ENCODE measurements at places on chromosomes 3 and 15.

- H3K4me1 ChIP-seq, result peaks cover 26% of the 10 kb centered on the region
- no peak overlapping the region for H3K4me3 ChIP-seq
- no peaks in the 10 kb centered on the region for H3K36me3 ChIP-seq
- no peaks in the 10 kb centered on the region for H3K27me3 ChIP-seq
- no peak for DNase-seq
- H3K27ac ChIP-seq, result no peak overlapping the region
These were observed 6.6 kb downstream of the MAP2K5 start for GRCh38 chr15:67548862-67549651.

DNA sequence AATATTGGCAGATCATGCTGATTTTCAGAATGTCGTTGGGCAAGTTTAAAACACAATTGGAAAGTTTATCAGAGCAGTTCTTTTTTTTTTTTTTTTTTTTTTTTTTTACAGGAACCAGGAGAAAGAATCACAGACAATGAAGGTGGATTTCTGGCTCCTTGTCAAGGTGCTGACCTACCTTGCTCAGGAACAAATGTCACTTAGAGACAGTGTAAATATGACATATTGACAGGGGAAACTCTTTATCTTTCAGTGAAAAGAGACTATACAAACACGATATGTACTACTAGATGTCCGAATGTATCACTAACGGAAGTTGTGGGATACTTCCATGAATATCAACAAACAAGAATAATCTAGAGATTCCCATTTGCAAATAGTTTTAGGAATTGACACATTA lies 237.3 kb downstream of the FMN1 start:
- DNase-seq, result no peak
- H3K27ac ChIP-seq, result no peak overlapping the region
- peaks cover 2% of the 10 kb centered on the region for H3K36me3 ChIP-seq
- H3K27me3 ChIP-seq, result no peaks in the 10 kb centered on the region

GRCh38 chr15:61038910-61039309 lies 190.2 kb downstream of the RORA start:
- DNase-seq, result no peak
- H3K36me3 ChIP-seq, result peaks cover 4% of the 10 kb centered on the region
- no peak overlapping the region for H3K27ac ChIP-seq
- peaks cover 2% of the 10 kb centered on the region for H3K4me1 ChIP-seq
- no peak overlapping the region for H3K4me3 ChIP-seq

GRCh38 chr3:74121761-74122160 lies 492.7 kb downstream of the CNTN3 start:
- H3K36me3 ChIP-seq, result no peaks in the 10 kb centered on the region
- no peaks in the 10 kb centered on the region for H3K4me1 ChIP-seq
- no peak for DNase-seq
- H3K27me3 ChIP-seq, result no peaks in the 10 kb centered on the region
- no peak overlapping the region for H3K4me3 ChIP-seq

- no peaks in the 10 kb centered on the region for H3K27me3 ChIP-seq
- no peak overlapping the region for H3K27ac ChIP-seq
- no peak for DNase-seq
- H3K4me3 ChIP-seq, result no peak overlapping the region
- H3K36me3 ChIP-seq, result peaks cover 3% of the 10 kb centered on the region
- H3K4me1 ChIP-seq, result no peaks in the 10 kb centered on the region
These were observed 82.1 kb downstream of the NEK10 start for GRCh38 chr3:27287052-27287451.
